ENCODE measurements at places on chromosomes 6 and 20. TPM values are rescaled to one million over a fixed set of nuclear protein-coding genes. Genes with fewer than 3 reads are reported as not detected.

GRCh38 chr6:101163611-101164010, 229.9 kb upstream of the GRIK2 start:
- no peaks in the 10 kb centered on the region for H3K4me1 ChIP-seq
- no peaks in the 10 kb centered on the region for H3K27me3 ChIP-seq

DNA sequence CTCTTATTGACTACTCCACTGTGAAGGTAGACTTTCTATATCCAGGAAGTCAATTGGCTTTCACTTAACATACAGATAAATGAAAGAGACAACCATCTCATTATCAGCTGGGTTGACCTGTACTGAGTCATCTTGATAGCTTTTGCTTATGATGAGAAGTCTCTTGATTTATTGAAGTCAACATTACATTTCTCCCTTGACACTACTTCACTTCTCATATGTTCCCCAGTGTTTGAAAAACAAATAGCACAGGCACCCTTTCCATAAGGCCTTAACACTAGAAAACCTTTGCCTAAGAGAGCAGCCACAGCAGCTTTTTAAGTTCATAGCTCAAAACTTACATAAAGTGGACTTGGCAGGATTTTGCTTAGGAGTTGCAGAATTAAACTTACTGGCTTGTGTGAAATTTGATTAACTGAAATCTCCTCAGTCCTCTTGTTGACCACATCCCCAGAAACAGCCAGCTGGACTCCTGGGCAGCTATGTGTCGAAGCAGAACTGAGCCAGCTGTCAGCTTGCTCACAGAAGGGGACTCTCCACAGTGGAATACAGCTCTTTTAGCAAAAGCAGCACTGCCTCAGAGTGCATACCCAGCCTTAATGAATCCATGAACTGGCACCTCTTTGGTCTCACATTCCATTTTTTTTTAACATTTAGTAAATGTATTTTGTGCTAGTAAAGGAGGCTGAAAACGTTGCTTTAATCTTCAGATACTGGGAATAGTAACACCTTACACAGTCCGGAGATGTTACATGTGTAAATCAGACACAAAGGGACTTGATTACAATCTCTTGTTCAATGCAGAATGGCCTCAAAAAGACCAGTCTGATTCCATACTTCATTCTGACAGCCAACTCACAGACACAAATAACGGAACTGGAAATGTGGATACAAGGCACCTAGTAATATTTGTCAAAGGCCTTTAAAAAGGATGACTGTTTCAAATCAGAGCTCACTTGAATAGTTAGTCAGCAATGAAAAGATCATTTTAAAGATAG, 1532.7 kb downstream of the HACE1 start:
- H3K4me3 ChIP-seq, result no peak overlapping the region
- H3K36me3 ChIP-seq, result no peaks in the 10 kb centered on the region
- DNase-seq, result no peak
- H3K4me1 ChIP-seq, result no peaks in the 10 kb centered on the region
- no peak overlapping the region for H3K27ac ChIP-seq

DNA sequence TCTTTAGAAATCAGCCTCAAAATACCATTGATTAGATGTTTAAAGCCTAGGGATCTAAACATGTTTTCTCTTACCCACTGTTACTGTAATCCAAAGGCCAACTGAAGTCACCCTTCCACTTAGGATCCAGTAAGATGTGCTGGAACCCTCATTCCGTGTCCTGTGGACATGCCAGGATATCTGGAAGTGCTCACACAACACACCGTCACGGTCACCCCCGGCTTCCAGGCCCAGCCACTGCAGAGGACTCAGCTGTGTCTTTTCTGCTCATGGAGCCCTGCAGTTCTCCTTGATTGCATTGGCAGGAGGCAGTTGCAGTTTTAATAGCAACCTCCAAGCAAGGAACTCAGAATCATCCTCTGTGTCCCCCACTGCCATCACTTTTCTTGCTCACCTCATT, 93.3 kb downstream of the CAP2 start:
- H3K36me3 ChIP-seq, result no peaks in the 10 kb centered on the region
- H3K27me3 ChIP-seq, result no peaks in the 10 kb centered on the region
- H3K4me3 ChIP-seq, result no peak overlapping the region
- DNase-seq, result no peak
- H3K27ac ChIP-seq, result no peak overlapping the region

- H3K27ac ChIP-seq, result no peak overlapping the region
- no peaks in the 10 kb centered on the region for H3K36me3 ChIP-seq
- DNase-seq, result no peak
- no peak overlapping the region for H3K4me3 ChIP-seq
- peaks cover 3% of the 10 kb centered on the region for H3K4me1 ChIP-seq
Measured at GRCh38 chr6:47239546-47239945, 70.2 kb downstream of the TNFRSF21 start.

- no peak for DNase-seq
- no peaks in the 10 kb centered on the region for H3K36me3 ChIP-seq
Measured at GRCh38 chr6:1406306-1407072, 17.1 kb downstream of the FOXF2 start.

DNA sequence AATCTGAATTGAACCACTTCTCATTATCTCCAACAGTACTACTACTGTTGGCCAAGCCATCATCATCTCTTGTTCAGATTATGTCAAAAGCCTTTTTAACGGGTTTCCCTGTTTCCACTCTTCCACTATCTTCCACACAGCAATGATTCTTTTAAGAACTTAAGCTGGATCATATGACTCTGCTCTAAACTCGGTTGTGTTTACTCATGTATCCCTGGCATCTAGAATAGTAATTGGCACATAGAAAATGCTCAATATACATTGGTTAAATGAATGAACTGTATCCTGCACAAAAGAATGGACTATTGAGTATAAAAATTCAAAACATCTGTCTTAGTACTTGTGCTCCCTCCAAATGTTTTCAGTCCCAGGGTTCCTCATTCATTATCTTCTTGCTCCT, 2.8 kb upstream of the COX7A2 start:
- H3K4me1 ChIP-seq, result peaks cover 5% of the 10 kb centered on the region
- H3K27ac ChIP-seq, result no peak overlapping the region
- no peak for DNase-seq
- H3K4me3 ChIP-seq, result no peak overlapping the region

- DNase-seq, result no peak
- H3K36me3 ChIP-seq, result no peaks in the 10 kb centered on the region
- no peaks in the 10 kb centered on the region for H3K27me3 ChIP-seq
- no peak overlapping the region for H3K4me3 ChIP-seq
- H3K27ac ChIP-seq, result no peak overlapping the region
- no peaks in the 10 kb centered on the region for H3K4me1 ChIP-seq
Measured at GRCh38 chr6:77650098-77650663, 2.7 kb upstream of the MEI4 start.

GRCh38 chr20:32456869-32457478, 98.8 kb downstream of the ASXL1 start:
- H3K36me3 ChIP-seq, result no peaks in the 10 kb centered on the region
- H3K4me3 ChIP-seq, result peak overlapping the region; percentile 38
- peaks cover 10% of the 10 kb centered on the region for H3K4me1 ChIP-seq
- peak; percentile 85 for DNase-seq
- H3K27me3 ChIP-seq, result no peaks in the 10 kb centered on the region

- H3K36me3 ChIP-seq, result no peaks in the 10 kb centered on the region
- no peak overlapping the region for H3K4me3 ChIP-seq
- H3K27ac ChIP-seq, result no peak overlapping the region
- no peaks in the 10 kb centered on the region for H3K4me1 ChIP-seq
- DNase-seq, result no peak
- no peaks in the 10 kb centered on the region for H3K27me3 ChIP-seq
Measured at GRCh38 chr20:45047581-45048119, 53.3 kb downstream of the KCNS1 start.

DNA sequence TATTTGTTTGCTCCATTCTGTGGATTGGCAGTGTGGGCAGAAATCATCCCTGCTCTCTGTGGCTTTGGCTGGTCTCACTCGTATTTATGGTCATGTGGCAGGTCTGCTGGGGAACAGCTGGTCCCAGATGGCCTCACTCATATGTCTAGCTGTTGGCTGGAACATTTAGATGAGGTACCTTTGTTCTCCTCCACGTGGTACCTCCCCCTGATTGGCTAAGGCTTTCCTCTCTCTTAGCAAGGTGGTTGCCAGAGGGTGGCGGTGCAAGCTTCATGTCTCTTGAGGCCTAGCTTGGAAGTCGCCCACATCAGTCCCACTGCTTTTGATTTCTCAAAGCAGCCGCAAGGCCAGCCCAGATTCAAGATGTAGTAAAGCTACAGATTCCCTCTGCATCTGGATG, 348.5 kb upstream of the BTBD3 start:
- H3K4me3 ChIP-seq, result no peak overlapping the region
- no peaks in the 10 kb centered on the region for H3K36me3 ChIP-seq
- H3K27ac ChIP-seq, result no peak overlapping the region
- no peak for DNase-seq

DNA sequence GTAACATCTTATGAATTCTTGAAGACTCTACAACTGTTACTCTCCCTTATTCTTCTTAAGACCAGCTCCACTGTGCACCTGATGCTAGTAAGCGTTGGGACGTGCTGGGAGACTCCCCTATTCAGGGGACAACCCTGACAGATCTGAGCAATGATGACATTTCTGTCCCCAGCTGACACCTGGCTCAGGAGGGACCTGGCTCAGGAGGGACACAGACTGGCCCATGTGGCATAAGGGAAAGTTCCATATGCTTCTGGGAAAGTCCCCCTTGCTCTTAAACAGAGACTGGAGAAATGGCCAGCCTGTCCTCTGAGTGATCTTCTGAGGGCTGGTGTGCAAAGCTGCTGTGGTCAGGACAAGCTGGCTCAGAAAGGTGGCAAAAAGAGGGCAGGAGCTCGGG, 10.0 kb upstream of the CD93 start:
- no peaks in the 10 kb centered on the region for H3K27me3 ChIP-seq
- H3K4me3 ChIP-seq, result no peak overlapping the region
- H3K4me1 ChIP-seq, result peaks cover 9% of the 10 kb centered on the region
- H3K36me3 ChIP-seq, result no peaks in the 10 kb centered on the region
- H3K27ac ChIP-seq, result no peak overlapping the region
- no peak for DNase-seq

DNA sequence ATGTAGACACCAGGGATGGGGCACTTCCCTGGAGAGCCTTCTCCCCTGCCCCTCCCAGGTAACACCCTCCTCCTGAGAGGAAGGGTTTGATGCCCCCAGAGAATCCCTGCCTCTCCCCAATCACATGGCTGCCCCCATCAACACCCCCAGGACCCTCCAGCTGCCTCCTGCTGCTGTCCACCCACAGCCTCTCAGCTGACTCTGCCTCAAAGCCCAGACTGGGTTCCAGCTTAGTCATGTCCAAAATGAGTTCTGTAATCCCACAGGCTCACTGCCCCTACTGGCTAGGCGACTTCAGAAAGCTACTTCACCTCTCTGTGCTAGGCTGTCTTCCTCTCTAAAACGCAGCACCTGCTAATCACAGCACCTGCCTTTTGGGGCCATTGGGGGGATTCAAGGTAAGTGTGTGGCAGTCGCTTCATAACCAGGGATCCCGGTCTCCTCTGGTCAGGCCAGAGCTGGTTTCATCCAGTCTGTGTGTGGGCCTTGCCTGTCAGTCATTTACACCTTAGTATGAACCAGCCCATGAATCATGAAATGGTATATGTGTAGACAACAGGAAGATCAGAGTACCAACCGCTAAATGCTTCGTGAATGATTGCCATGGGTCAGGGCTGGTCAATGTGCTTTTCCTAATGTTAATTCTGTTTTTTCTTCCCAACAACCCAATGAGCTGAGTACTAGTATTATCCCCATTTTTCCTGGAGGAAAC, 40.4 kb downstream of the TFEB start:
- DNase-seq, result no peak
- H3K27me3 ChIP-seq, result no peaks in the 10 kb centered on the region
- no peaks in the 10 kb centered on the region for H3K36me3 ChIP-seq
- H3K4me3 ChIP-seq, result no peak overlapping the region
- H3K27ac ChIP-seq, result no peak overlapping the region
- peaks cover 4% of the 10 kb centered on the region for H3K4me1 ChIP-seq

DNA sequence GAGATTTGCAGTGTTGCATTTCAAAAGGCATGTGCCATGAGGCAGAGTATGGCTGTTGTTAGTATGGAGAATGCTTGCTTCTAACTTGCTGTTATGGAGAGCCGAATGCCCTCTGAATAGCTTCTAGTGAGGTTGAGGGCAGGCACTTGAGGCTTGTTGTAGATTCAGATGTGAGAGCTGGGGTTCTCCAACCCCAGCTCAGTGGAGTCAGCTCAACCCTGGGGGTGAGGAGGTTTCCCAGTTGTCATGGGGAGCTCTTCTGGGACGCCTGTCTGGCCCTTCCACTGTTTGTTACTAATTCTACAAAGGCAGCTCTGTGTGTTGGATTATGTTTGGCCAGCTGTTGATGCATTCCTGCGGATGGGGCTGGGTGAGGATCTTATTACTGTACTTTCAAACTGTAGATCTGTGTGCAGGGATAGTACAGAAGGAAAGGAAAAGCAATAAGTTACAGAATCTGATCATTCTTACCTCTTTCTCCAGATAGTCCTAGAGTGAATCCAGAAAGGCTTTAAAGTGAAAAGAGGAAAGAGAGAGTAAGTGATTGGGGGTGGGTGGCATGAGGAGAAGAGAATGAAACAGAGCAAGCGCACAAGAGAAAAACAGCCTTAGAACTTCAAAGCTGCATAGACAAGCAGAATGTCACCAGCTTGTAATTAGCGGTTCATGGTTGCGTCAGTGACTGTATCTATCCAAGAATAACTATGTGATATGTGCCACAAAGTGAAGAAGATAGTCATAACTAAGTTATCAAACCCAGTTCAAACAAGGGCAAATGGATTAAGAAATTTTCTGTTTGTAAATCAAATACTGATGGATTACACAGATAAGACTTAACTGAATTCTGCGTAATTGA, 148.7 kb downstream of the PRL start:
- peaks cover 5% of the 10 kb centered on the region for H3K4me1 ChIP-seq
- H3K27me3 ChIP-seq, result no peaks in the 10 kb centered on the region
- H3K4me3 ChIP-seq, result no peak overlapping the region
- H3K36me3 ChIP-seq, result no peaks in the 10 kb centered on the region
- no peak for DNase-seq

- H3K27me3 ChIP-seq, result no peaks in the 10 kb centered on the region
- H3K27ac ChIP-seq, result no peak overlapping the region
- DNase-seq, result no peak
- H3K4me1 ChIP-seq, result peaks cover 10% of the 10 kb centered on the region
- H3K4me3 ChIP-seq, result no peak overlapping the region
Measured at GRCh38 chr6:37988696-37989095, 169.2 kb downstream of the ZFAND3 start.

The SIGLEC1 gene
- polyA plus RNA-seq, result 11.5 TPM

The TRERF1 gene
- polyA plus RNA-seq, result 6.0 TPM

The CST5 gene
- polyA plus RNA-seq, result not detected
